IMR-90 (cell line): ENCODE measurements at places on chromosomes 12 and 14. TPM values are rescaled to one million over a fixed set of nuclear protein-coding genes. Genes with fewer than 3 reads are reported as not detected.

Gene TMEM179
- not detected in 2 replicates for total RNA-seq

Gene EML1
- total RNA-seq = 34.4 and 42.3 TPM in 2 replicates

Gene LPAR5
- not detected in 2 replicates for total RNA-seq

Gene TAS2R19
- total RNA-seq = 5.0 and 8.1 TPM in 2 replicates

Gene PRB2
- total RNA-seq = not detected in 2 replicates

Gene ARMH4
- total RNA-seq = 4.4 and 5.6 TPM in 2 replicates
